Naive B cell (primary cell): ENCODE measurements at places on chromosomes 3 and 15. TPM values are rescaled to one million over a fixed set of nuclear protein-coding genes. Genes with fewer than 3 reads are reported as not detected.

NRG4 gene
- polyA plus RNA-seq, result not detected

- no peak overlapping the region for H3K4me3 ChIP-seq
- H3K27ac ChIP-seq, result no peak overlapping the region
- DNase-seq, result no peak
These were observed 7.4 kb upstream of the RARRES1 start for GRCh38 chr3:158739661-158740060.

PLSCR2 gene
- not detected for polyA plus RNA-seq

GRCh38 chr3:50015918-50016317, 72.8 kb upstream of the RBM5 start:
- no peaks in the 10 kb centered on the region for H3K27me3 ChIP-seq
- peaks cover 23% of the 10 kb centered on the region for H3K36me3 ChIP-seq
- no peak for DNase-seq

- H3K27me3 ChIP-seq, result no peaks in the 10 kb centered on the region
- H3K4me1 ChIP-seq, result peaks cover 7% of the 10 kb centered on the region
These were observed 35.6 kb upstream of the FGF7 start for GRCh38 chr15:49387471-49387870.

DNA sequence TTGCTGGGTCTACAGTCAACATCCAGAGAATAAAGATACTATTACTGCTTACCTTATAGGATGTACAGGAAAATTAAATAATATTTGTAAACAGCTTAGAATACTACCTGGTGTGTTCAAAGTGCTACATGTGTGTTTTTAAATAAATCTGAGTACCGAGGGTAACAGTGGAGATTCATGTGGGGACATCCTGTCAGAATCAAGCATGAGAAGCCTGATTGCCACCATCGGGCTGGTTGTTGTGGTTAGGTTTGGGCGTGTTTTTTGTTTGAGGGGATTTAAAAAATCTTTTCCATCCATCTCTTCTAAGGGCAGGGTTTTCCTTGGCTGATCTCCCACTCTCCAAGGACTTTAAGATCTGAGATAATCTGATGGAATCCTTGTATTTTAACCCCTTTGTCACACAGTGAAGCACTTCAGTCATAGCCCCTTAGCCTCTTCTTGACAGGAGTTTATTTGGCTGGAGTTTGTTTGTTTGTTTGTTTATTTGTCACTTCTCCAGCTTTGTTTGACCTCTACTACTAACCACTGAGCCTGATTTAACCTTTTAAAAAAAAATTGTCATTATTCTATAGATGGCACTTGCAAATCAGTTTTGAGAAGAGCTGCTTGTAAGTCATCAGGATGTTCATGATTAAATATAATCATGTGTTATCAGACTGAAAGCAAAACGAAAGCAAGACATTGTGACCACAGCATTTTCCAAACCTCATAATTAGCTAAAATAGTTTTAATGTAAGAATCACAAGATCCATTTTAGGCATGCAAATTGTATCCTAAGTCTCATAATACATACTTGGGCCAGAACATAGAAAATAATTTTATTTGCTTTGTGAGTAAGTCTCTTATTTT, 72.8 kb upstream of the RARB start:
- H3K4me3 ChIP-seq, result no peak overlapping the region
- no peaks in the 10 kb centered on the region for H3K4me1 ChIP-seq
- no peaks in the 10 kb centered on the region for H3K27me3 ChIP-seq

- H3K4me1 ChIP-seq, result no peaks in the 10 kb centered on the region
- no peak overlapping the region for H3K4me3 ChIP-seq
- peaks cover 9% of the 10 kb centered on the region for H3K36me3 ChIP-seq
These were observed 21.9 kb downstream of the DAPK2 start for GRCh38 chr15:64024172-64025050.

DNA sequence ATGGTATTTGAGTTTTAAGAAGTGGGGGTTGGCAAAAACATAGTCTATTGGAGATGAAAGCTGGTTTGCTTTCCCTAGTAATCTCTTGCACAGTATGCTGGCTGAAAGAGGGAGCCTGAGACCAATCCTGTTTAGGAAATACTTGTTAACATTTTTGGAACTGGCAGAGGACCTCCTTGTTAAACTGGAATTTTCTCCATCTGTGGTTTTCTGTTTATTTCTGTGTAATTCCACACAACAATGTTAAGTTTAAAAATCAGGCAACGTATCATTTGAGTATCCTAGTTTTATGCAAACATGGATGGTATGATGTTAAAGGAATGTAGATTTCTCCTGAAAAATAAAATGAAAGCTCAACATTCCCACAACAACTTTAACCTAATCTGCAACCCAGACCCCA, 536.0 kb upstream of the TBL1XR1 start:
- peaks cover 6% of the 10 kb centered on the region for H3K4me1 ChIP-seq
- DNase-seq, result no peak
- H3K27ac ChIP-seq, result no peak overlapping the region
- no peak overlapping the region for H3K4me3 ChIP-seq
- no peaks in the 10 kb centered on the region for H3K36me3 ChIP-seq
- no peaks in the 10 kb centered on the region for H3K27me3 ChIP-seq

RYK gene
- polyA plus RNA-seq, result 7.2 TPM

- H3K27me3 ChIP-seq, result no peaks in the 10 kb centered on the region
- no peaks in the 10 kb centered on the region for H3K4me1 ChIP-seq
- no peak for DNase-seq
- H3K36me3 ChIP-seq, result no peaks in the 10 kb centered on the region
These were observed 298.3 kb upstream of the GPR149 start for GRCh38 chr3:154728285-154728684.

GOLGA8R gene
- 0.08 TPM for polyA plus RNA-seq

GRCh38 chr3:190552969-190553759, 39.3 kb downstream of the IL1RAP start:
- H3K4me3 ChIP-seq, result no peak overlapping the region
- H3K4me1 ChIP-seq, result no peaks in the 10 kb centered on the region
- peaks cover 15% of the 10 kb centered on the region for H3K36me3 ChIP-seq
- DNase-seq, result no peak
- no peaks in the 10 kb centered on the region for H3K27me3 ChIP-seq
- H3K27ac ChIP-seq, result no peak overlapping the region

DNA sequence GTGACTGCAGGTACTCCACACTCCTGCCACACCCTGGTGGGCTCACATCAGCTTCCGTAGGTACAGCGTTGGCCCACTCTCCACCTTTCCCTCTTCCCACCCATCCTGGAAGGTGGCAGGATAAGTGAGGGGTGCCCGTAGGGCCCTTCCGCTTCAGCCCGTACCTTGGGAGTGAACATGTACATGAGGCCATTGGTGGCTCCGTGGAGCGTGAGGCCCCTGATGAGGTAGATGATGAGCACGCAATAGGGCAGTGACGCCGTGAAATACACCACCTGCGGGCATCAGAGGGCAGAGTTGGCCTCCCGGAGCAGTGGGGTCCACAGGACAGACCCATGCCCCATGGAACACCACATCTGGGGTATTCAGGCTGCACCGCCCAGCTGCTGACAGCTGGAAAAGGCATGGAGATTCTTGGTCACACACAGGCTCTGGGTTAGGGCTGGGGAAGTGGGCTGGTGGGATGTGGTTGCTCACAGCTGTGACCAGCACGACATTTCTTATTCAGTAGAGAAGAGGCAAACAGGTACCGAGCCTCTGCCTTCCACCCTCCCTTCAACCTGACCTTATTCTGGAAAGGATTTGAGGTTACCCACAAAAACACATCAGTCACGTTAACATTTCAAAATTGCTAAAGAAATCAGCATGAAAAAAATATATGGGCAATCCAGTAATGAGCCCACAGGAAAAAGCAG, 23.8 kb downstream of the SLC6A20 start:
- H3K4me1 ChIP-seq, result no peaks in the 10 kb centered on the region
- H3K27me3 ChIP-seq, result no peaks in the 10 kb centered on the region
- no peak overlapping the region for H3K4me3 ChIP-seq
- DNase-seq, result no peak
- H3K36me3 ChIP-seq, result peaks cover 3% of the 10 kb centered on the region

XRN1 gene
- 72.6 TPM for polyA plus RNA-seq

DNA sequence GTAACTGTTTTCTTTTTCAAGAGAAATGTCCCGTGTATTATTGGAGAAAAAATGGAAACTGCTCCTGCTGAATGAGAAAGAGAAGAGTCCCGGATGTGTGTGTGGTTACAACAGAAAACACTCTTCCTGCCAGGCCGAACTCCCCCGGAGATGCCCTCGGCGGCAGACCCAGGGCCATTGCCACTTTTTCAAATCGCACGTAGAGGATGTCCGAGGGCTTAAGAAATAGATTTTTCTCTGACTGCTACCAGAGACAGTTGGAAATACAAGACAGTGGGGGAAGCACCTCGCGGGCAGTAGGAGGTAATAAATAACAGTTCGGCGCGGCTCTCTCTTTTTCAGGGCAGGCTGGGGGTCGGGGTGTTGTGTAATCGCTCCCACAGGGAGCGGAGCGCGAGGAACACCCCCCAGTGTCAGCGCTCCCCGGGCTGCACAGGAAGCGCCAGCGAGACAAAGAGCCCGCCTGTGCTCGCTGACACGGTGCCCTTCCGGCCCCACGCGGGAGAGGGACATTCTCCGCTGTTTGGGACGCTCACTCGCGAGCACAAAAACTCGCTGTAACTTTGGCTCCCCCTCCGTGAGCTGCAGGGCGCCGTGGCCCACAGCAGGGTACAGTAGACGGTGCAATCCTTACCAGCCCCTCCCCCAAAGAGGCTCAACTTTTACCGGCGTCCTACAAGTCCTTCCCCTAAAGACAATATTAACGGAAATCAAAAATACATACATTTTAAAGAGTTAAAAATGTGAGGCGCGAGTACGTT, 1.1 kb downstream of the VGLL4 start:
- peak overlapping the region; percentile 95 for H3K27ac ChIP-seq
- DNase-seq, result peak; percentile 57
- H3K36me3 ChIP-seq, result no peaks in the 10 kb centered on the region
- peaks cover 56% of the 10 kb centered on the region for H3K4me1 ChIP-seq
- peak overlapping the region; percentile 99 for H3K4me3 ChIP-seq
- H3K27me3 ChIP-seq, result no peaks in the 10 kb centered on the region

DNA sequence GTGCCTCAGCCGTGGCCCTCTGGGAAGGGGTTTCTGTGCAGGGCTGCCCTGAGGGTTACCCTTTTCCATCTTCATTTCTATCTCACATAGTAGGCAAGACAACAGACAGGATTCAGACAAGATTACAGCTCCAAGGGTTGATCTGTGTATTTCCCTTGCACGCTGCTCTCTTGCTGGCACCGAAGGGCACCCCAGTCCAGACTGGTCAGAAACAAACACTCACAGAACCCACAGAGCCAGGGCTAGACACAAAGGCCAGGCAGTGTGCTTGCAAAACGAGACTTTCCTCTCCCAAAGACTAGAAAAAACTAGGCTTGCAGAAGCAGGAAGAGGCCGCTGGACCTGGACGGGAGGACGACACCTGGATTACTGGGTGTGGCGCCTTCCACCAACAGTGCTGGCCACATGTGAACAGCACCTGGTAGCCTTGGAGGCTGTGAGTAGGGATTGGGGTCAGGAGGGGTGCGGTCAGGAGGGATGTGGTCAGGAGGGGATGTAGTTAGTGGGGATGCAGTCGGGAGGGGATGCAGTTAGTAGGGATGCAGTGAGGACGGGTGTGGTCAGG, 96.8 kb downstream of the BDH1 start:
- H3K36me3 ChIP-seq, result no peaks in the 10 kb centered on the region
- peaks cover 13% of the 10 kb centered on the region for H3K4me1 ChIP-seq
- H3K27me3 ChIP-seq, result no peaks in the 10 kb centered on the region
- no peak overlapping the region for H3K27ac ChIP-seq
- DNase-seq, result no peak
- peak overlapping the region; percentile 70 for H3K4me3 ChIP-seq

GRCh38 chr3:54906763-54907162, 21.1 kb downstream of the LRTM1 start:
- H3K36me3 ChIP-seq, result no peaks in the 10 kb centered on the region
- no peak overlapping the region for H3K27ac ChIP-seq
- no peak overlapping the region for H3K4me3 ChIP-seq
- no peaks in the 10 kb centered on the region for H3K27me3 ChIP-seq
- no peaks in the 10 kb centered on the region for H3K4me1 ChIP-seq
- DNase-seq, result no peak

GRCh38 chr3:44903751-44904150, 29.3 kb downstream of the TGM4 start:
- no peaks in the 10 kb centered on the region for H3K4me1 ChIP-seq
- no peak overlapping the region for H3K27ac ChIP-seq
- no peaks in the 10 kb centered on the region for H3K36me3 ChIP-seq
- H3K4me3 ChIP-seq, result no peak overlapping the region

GRCh38 chr3:185729337-185730055, 95.3 kb downstream of the IGF2BP2 start:
- H3K36me3 ChIP-seq, result no peaks in the 10 kb centered on the region
- no peak overlapping the region for H3K4me3 ChIP-seq
- H3K27me3 ChIP-seq, result no peaks in the 10 kb centered on the region
- peaks cover 7% of the 10 kb centered on the region for H3K4me1 ChIP-seq

FAM3D gene
- polyA plus RNA-seq, result not detected

DNA sequence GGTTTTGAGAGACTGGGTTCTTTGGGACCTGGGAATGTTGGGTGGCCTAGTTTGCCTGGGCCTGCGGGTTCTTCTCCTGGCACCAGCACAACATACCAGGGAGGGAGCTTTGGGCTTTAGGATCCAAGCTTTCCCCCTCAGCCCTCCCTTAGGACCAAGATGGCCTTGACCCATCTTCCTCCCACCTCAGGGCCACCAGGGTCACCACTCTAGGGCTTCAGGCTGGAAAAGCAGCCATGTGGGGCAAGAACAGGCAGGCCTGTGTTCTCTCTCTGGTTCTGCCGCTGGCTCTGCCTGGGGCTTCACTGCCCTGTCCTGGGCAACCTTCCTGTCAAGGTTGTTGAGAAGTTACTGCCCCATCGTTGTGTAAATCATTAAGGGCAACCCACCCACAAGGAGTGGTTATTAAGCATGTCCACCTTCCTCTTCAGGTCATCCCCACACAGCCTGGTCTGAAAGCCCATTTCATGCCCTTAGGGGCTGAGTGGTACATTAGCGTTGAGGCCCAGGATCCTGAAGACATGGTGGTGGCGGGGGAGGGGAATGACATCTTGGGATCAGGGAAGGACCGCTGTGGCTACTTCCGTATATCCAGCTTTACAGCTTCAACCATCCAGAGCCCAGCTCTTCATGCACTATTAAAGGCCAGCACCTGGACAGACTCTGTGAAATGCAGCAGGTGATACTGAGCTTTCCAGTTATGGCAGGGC, 652 bp downstream of the DUOX1 start:
- H3K4me3 ChIP-seq, result peak overlapping the region; percentile 64
- H3K27me3 ChIP-seq, result peaks cover 85% of the 10 kb centered on the region
- peaks cover 13% of the 10 kb centered on the region for H3K4me1 ChIP-seq
- H3K27ac ChIP-seq, result no peak overlapping the region
- peaks cover 13% of the 10 kb centered on the region for H3K36me3 ChIP-seq
- no peak for DNase-seq

HRH1 gene
- polyA plus RNA-seq, result not detected

OR5K2 gene
- polyA plus RNA-seq, result not detected

DNA sequence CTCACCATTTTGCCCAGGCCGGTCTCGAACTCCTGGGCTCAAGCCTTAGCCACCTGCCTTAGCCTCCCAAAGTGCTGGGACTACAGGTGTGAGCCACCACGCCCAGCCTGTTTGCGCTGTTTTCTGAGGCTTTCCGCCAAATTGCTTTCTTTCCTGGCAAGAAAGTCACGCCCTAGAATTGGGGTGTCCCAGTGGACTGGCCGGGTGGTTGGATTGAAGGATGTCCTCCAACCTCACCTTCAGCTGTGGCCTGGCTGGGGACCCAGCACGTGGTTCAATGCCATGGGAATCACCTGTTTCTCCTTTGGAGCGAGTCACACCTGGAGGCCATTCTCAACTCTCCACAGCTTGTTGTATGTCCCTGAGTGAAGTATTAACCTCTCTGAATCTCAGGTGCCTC, 5.8 kb upstream of the ANKDD1A start:
- DNase-seq, result no peak
- peaks cover 2% of the 10 kb centered on the region for H3K36me3 ChIP-seq
- peaks cover 13% of the 10 kb centered on the region for H3K27me3 ChIP-seq
- H3K4me1 ChIP-seq, result peaks cover 25% of the 10 kb centered on the region
- no peak overlapping the region for H3K4me3 ChIP-seq
